SK-N-SH (cell line): ENCODE measurements at places on chromosomes 16 and 17.
A peak's percentile ranks its signal among the peaks of the same experiment; 100 is the strongest.

DNA sequence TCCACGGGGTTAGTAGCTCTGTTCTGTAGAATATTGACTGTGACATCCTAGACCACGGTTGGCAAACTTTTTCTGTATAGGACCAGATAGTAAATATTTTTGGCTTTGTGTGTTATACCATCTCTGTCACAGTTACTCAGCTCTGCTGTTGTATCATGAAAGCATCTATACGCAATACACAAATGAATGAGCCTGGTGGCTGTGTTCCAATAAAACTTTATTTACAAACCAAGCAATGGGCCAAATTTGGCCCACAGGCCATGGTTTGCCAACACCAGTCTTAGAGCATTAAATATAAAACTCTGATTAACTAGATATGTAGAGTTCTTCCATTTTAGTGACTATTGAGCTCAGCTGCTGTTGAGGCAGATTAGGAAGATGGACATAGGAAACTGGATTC, 132.7 kb downstream of the MAP2K6 start:
- peaks cover 7% of the 10 kb centered on the region; the same call in 1 of the 2 replicates for H3K36me3 ChIP-seq
- H3K4me3 ChIP-seq: no peak overlapping the region
- no peak for DNase-seq
- H3K4me1 ChIP-seq: no peaks in the 10 kb centered on the region
- H3K27ac ChIP-seq: no peak overlapping the region

GRCh38 chr17:4711661-4712181, 1.3 kb downstream of the ARRB2 start:
- H3K4me1 ChIP-seq: peaks cover 20% of the 10 kb centered on the region; the same call in 1 of the 2 replicates
- no peak for DNase-seq
- no peaks in the 10 kb centered on the region for H3K27me3 ChIP-seq
- no peaks in the 10 kb centered on the region for H3K36me3 ChIP-seq
- H3K27ac ChIP-seq: no peak overlapping the region

DNA sequence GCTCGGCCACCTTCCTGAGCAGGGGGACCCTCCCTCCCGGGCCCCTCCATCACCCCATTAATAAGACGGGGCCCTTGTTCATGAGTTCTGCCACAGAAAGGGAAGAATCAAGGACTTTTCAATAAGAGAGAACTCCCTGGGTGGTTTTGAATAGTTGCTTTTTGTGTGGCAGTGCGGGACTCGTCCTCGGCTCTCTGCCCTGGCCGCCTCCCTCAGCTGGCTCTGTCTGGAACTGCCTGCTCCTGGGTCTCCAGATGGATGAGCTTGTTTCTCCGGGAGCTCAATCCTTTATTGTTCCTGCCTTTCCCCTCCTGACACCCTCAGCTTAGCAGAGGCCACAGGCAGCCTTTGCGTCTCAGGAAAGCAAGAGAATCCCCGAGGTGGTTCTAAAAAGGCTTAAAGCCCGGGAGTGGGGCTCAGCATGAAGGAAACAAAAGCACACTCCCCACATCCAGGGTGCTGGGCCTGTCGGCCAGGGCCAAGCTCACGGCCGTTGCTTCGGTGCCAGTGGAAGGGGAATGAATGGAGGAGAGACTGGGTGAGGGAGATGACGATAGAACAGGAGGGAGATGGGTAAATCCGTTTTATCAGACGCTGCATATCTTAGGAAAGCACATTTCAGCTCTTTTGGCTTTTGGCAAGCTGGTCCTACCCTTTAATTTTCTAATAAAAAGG, 60.2 kb downstream of the RAI1 start:
- no peaks in the 10 kb centered on the region for H3K27me3 ChIP-seq
- DNase-seq: peak; percentile 72
- peak overlapping the region; percentile 61 for H3K27ac ChIP-seq
- no peaks in the 10 kb centered on the region for H3K36me3 ChIP-seq

DNA sequence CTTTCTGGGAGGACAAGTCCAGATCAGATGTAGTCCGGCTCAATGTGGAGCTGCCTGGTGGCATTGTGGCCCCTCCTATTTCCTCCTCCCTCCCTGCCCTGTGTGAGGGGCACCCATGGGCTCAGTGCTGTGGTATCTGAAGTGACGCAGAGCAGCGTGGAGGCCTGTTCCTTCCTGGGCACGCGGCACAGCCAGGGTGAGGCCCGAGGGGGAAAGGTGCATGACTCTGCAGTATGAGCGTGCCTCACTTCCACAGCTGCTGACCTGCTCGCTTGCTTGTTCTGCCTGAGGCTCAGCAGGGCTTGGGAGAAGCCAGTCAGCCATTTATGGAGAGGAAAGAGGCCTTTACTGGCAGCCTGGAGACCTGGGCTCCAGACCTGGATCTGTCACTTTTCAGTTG, 11.7 kb downstream of the TMEM238L start:
- no peak overlapping the region for H3K27ac ChIP-seq
- no peaks in the 10 kb centered on the region for H3K4me1 ChIP-seq
- H3K4me3 ChIP-seq: no peak overlapping the region
- no peak for DNase-seq

GRCh38 chr17:78186692-78187595, at the start of the genes AFMID and TK1:
Gene AFMID, plus strand, starts transcription at chr17:78187362. Its CDS starts 9 bp downstream, at chr17:78187371.
Gene TK1, minus strand, starts transcription at chr17:78187052. Its CDS starts 58 bp downstream, at chr17:78186994.
- peaks cover 7% of the 10 kb centered on the region; the same call in 1 of the 2 replicates for H3K4me1 ChIP-seq
- peak within 1 kb of the TSS; percentile 78 for H3K4me3 ChIP-seq
- H3K36me3 ChIP-seq: peaks cover 7% of the 10 kb centered on the region
- DNase-seq: peak; percentile 100
- H3K27me3 ChIP-seq: no peaks in the 10 kb centered on the region
- H3K27ac ChIP-seq: peak within 1 kb of the TSS; percentile 48; the same call in 1 of the 2 replicates
